ENCODE measurements at places on chromosomes 5 and 9.
A peak's percentile ranks its signal among the peaks of the same experiment; 100 is the strongest.

DNA sequence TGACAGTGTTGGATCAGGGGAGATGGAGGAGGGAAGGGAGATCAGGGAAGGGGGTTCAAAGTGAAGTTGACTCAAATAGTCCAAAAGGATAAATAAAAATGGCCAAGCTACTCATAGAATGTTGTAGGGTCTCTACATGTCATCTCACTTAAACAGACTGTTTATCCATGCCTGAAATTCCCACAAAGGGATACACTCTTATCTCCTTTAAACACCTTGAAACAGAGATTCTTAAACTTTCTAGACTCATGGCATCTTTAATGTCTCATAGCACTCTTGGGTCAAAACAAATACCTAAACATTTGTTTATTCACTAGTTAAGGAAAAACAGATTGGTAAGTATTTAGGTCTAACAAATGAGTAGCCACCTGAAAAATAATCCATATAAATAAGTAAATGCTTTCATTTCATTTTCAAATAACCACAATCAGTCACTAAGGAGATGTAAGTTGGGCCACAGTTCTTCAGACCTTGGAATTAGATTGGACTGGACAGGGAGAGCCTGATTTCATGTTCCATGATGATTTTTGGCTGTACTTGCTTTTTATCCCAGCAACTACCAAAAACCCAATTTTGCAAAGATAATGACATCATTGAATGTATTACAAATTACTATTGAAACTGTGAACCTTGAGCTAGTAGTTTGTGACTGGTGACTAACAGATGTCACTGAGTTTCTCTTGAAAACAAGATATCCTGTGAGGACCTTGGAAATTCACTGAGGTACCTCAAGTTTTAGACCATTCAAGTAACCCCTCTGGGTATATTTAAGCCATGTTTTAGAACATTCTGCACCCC is 62.5 kb upstream of the ISOC1 start:
- DNase-seq: no peak

DNA sequence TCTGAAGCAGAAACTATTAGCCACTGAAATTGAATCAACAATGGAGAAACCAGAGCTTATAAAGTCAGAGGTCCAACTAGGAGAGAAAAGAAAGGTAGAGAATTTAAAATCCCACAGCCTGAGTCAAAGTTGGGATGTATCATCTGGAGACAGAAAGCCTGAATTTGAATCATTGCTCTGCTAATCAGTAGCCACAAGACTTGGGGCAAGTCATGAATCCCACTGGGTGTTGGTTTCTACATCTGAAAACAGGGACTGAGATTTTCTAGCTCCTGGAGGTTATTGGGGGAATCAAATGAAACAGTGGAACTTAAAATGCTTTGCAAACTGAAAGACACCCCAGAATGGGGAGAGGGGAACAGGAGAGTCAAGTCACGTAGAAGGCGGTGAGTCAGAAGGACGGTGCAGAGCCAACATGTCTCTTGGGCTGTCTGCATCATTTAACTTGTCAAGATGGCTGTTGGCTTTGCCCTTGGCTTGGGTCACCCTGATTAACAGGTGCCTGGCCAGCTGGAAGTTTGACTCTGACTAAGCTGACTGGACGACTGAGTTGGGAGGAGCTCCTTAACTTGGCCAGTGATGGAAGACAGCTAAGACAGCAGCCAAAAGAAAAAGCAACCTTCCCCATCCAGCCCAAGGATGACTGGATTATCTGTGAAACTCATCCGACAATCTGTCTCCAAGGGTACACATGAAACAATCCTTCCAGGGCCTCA is 60.6 kb upstream of the ADRA1B start:
- DNase-seq: no peak

GRCh38 chr5:98753507-98753906 is 20.0 kb upstream of the RGMB start:
- no peak for DNase-seq

DNA sequence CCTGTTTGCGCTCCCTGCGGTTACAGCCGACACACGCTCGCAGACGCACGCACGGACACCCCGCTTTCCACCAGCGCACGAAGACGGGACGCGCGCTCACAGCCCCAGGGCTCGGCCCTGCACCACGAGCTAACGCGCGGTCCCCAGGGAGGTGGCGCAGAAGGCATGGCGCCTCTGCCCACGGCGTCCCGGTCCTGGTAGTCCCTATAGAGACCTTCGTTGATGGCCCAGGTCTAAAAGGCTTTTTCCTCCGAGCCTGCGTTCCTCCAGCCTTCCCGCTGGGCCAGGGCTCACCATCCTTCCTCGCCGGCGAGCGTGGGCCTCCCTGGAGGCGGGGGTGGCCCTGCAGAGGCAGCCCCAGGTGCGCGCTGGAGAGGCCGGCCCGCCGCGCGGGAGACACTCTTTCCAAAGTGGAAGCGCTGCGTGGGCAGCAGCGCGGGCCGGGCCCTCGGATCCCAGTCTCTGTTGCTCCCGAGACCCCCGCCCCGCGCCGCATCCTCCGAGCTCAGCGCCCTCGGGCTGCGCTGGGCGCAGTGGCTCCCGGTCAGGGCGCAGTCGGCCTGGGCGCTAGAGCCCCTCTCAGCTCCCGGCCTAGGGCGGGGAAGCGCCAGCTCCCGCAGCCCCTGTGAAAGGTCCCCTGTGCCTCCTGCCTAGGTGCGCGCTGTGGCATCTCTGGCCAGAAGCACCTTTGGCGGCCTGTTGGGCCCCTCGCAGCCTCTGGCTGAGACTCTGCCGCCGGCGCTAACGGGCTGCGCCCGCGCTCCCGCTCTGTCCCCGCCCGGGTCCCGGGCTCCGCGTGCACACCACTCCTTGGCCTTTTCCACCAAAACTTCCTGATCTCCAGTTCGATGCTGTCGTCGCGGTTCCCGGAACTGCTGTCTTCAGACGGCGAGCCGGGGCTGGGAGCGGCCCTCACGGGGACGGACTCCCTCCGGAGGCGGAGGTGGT is 31.9 kb upstream of the FANCC start:
- no peak for DNase-seq

GRCh38 chr5:180636403-180637075 is 12.9 kb downstream of the FLT4 start:
- no peak for DNase-seq

DNA sequence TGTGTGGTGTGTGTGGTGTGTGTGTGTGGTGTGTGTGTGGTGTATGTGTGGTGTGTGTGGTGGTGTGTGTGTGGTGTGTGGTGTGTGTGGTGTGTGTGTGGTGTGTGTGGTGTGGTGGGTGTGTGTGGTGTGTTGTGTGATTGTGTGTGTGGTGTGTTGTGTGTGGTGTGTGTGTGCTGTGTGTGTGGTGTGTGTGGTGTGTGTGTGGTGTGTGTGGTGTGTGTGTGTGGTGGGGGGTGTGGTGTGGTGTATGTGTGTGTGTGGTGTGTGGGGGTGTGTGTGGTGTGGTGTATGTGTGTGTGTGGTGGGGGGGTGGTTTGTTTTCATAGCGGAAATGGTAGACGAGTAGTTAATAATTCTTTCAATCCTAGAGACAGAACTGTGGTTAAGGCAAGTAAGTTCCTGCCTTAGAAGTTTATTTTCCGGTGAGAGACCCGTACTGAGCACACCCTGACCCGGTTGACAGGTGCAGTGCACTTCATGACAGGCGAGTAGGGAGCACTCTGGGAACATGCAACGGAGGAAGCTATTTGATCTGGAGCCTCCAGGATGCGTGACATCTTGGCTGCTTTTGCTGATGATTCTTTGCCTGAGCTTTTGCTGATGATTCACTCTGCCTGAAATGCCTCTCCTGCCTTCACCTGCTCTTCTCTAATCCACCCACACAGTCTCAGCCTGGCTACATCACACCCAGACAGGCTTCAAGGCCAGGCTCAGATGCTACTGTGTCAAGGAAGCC is 21.7 kb upstream of the FAT2 start:
- no peak for DNase-seq

DNA sequence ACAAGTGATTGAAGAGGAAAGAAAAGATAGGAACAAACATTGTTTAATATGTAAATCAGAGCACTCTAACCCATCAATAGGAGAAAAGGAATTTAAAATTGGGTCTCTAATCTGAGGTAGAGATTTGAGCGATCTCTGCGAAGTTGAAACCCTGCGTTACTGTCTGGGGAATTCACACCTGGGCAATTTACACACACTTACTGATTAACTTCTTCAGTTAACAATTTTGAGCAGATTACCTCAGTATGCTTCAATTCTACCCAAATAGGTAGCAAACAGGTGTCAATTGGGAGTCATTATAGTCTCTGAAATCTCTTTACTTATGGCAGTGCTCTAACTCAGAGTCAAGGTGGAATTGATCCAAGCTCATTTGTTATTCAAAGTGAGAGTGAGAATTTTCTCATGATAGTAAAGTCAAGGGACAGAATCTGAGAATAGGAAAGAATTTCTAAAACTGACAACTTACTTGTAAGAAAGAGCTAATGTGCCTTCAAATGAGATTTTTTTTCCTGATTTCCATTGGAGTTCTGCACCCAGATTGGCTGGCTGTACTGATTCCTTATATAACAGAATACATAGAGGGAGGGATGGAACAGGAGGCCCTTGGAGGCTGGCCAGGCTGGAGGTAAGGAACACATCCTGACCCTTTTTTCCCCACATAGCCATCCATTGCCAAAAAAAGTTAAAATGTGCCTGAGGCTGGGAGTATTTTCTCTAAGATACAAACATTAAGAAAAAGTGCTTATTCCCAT is 27.1 kb upstream of the IFNA14 start:
- DNase-seq: no peak

DNA sequence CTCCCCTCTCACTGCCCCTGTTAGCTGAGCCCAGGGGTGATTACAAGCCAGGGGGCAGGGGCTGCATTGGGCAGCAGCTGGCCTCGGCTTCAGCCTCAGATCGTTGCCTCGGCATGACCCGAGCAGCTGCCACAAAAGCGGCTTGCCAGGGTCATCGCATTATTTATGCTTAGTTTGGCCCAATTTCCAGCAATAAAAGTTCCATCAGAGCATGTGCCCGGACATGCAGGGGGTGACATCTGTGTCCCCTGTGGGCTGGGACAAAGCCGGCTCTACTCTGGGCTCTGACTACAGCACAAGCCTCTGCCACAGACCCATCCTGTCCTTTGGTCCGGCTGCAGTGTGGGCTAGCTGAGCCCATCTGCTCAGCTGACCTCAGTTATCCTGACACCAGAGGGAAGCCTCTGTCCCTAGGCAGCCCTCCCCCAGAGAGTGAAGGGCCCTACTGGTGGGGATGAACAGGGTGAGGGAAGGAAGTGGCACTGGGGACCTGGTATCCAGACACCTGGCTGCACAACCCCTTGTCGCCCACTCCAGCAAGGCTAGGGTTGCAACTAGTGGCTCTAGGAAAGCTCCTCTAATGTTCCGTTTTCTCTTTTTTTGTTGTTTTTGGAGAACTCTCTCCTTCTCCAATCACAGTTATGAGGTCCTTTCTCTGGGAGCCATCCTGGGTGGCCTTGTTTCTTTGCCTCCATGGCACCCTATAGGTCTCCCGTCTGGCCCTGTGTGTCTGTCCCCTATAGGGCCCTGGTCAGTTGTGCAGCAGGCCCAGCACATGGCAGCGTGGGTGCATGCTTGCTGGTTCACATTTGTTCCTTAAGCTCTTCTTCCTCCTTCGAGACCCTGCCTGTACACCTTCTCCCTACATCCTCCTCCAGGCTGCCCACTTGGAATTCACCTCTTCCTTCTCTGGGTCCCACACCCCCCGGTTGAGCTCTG is 13.3 kb upstream of the GADD45G start:
- no peak for DNase-seq

DNA sequence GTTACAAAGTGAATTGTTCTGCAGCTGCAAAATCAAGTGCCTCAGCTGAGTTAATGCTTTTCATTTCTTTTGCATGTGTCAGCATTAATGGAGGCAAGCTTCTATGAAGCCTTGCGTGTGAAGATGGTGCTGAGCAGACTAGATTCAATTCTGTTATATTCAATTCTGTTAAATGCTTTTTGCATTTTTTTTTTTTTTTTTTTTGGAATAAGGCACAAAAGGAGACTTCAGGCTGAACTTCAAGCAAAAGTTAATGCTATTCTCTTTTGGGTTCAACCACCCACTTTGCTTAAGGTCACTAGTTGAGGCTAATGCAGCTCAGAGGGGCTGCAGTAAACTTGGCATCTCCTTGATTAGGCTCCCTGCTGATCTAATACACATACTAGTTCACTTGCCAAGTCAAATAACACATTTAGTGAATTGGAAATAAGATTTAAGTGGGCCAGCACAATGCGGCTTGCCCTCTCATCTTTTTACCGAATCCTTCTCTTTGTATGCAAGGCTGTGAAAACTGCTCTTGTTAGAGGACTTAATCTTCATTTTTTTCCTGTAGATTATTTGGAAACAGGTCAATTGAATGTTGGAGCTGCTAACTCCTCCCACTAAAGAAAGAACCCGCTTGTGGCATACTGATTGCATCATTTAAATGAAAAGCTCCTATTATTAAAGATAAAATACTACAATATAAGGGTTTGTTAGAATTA is 1020.2 kb downstream of the NR2F1-AS1 start:
- no peak for DNase-seq

DNA sequence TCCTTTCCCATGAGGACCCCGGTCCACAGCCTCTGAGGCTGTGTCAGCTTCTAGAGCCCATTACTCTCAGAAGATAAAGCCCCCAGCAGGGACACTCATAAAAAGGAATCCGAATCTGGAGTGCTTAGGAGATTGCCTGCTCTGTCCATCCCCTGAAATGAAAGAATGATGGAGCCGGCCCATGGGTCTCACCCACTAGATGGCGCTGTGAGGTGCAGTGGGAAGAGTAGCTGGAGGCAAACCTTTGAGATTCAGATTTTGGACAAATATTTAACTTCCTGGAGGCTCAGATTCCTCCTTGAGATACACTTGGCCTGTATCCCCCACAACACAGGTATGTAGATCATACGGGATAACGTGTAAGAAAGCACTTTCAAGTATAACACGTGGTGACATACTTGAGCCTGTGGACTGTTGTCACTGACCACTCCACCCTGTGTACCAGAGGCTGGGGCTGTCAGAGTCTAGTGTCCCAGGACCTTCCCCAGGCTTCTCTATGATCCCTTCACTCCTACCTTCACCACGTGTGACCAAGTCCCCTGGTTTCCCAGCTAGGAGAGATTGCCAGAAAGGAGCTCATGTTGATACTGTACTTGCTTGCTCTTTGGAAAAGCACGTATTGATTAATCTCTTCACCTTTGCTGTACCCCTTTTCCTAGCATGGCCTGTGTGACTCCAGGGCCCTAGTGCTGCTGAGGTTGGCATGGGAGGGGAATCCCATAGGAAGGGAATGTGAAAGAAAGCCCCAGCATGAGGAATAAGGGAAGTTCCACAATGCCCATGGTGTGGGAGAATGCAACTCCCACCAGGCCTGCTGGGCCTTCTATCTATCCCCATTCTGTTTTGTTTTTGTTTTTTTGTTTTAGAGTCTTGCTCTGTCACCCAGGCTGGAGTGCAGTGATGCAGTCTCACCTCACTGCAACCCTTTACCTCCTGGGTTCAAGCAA is 32.1 kb downstream of the TRMO start:
- peak; percentile 36 for DNase-seq

DNA sequence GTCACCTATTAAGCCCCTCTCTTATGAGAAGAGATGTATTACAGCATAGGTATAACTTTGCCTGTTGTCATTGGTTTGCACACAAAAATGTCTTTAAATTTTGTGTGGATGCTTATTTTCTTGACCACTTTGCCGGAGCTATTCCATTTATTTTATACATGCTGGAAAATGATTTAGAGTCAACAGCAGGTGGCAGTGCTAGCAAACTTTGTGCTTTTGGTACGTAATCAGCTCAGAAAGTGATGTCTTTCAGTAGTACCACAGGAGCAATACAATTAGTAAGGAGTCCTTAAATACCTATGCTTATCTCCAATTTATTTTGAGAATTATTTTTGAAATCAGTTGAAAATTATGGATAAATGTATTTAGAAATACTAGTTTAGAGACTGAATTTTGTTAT is 19.8 kb upstream of the NUDT12 start:
- no peak for DNase-seq
